ENCODE measurements at places on chromosomes 2 and 18.
A peak's percentile ranks its signal among the peaks of the same experiment; 100 is the strongest.

DNA sequence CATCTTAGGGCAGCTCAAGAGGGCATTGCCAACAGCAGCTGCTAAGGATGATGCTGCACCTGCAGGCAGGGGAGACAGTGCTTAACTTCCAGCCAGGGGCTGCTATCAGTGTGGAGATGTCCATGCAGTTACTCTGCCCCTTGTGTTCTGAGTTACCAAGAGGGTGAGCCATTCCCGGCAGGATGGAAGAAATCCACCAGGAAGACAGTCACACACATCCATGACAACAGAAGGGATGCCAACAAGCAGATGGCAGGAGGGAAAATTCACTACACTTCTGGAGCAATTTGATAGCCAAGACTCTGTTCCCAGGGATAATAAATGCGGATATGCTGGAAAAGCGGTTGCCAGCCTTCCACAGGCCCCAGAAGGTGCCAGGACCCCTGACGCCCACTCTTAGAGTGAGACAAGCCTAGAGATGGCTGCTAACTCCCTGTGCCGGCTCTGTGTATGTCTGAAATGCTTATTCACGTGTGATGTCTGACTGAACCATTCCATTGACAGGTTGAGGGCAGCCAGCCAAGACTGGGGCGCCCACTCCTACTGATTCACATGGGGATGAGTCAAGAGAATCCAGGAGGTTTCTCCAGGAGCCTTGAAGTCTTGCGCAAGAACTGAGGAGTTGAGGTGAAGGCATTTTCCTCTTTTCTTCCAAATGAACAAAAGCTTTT is 24.5 kb downstream of the LOXHD1 start:
- DNase-seq: no peak

GRCh38 chr2:131413148-131413747 is 49.3 kb upstream of the RAB6D start:
- DNase-seq: peak; percentile 26

DNA sequence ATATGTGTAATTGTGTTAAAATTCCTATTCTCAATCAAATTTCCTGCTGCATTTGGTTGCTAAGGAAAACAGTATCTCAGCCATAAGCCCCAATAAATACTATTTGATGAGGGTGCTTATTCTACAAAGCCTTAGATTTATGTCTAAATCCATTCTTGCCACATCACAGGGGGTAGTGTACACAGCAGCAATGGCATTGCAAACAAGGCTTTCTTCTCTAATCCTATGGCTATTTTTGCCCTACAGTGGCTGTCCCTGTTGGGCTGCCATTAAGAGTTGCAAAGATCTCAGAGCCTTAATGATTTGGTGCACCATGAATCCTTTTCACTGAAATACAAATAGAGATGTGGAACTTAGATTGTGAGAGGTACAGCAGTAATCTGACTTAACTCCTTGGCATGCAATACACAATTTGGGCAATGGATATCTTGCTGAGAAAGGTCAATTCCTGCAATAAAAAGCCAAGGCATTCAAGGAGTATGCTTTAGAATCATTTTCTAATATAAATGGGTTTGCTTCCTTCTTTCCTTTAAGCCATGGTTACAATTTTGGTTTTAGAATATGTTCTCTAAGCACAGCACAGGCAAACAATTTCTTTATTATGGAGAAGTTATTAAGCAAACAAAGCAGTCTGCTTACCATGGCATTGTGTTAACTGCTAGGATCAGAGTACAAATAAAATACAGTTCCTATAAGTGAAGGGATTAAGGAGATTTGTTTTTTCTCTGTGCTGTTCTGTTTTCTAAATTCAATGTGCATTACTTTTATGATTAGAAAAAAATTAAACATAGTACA is 69.8 kb upstream of the CD302 start:
- no peak for DNase-seq

GRCh38 chr18:78974115-78974761 is 5.4 kb upstream of the SALL3 start:
- DNase-seq: no peak

GRCh38 chr2:65069439-65069824 is 13.2 kb downstream of the CEP68 start:
- no peak for DNase-seq

GRCh38 chr2:185668710-185669109 is 69.9 kb upstream of the FSIP2 start:
- DNase-seq: no peak

- DNase-seq: no peak
Measured at GRCh38 chr2:69204654-69205053, 182.4 kb downstream of the GFPT1 start.

- no peak for DNase-seq
Measured at GRCh38 chr18:73901151-73901550, 246.5 kb downstream of the FBXO15 start.

GRCh38 chr2:10267551-10268465 is 34.9 kb upstream of the HPCAL1 start:
- DNase-seq: no peak

DNA sequence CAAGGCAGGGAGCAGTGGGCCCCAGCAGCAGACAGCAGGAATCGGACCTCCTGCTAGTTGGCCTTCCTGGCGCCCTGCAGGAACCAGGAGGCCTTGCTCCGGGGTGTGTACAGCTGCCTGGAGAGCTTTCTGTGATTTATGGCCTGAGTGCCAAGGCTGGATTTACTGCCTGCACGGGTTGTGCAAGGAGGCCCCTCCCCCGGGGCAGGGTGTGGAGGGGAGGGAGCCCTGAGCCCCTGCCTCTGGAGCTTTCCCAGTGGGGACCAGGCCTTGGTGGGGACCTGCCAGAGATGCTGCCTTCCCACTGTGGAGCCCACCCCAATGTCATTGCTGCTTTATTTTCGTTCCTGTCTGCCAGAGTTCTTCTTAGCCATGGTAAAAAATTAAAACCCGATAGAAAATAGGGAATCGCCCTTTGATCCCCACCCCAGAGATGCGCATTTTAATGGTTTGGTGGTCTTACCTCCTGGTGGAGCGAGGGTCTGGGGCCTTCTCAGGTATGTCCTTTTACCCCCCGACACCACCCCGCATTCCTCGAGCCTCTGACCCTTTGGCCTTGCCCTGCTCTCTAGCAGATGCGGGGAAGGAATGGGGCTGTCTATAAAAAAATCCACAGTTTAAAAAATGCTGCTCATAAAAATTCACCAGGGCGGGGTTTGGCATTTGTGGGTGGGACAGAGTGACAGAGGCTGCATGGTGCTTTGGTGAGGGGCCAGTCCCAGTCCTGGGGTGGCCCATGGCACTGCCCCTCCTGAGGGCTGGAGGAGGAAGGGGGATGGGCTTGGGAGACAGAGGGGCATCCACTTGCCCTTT is 6.9 kb upstream of the RALB start:
- no peak for DNase-seq

GRCh38 chr2:64773461-64774118 is 119.9 kb upstream of the SERTAD2 start:
- DNase-seq: no peak

DNA sequence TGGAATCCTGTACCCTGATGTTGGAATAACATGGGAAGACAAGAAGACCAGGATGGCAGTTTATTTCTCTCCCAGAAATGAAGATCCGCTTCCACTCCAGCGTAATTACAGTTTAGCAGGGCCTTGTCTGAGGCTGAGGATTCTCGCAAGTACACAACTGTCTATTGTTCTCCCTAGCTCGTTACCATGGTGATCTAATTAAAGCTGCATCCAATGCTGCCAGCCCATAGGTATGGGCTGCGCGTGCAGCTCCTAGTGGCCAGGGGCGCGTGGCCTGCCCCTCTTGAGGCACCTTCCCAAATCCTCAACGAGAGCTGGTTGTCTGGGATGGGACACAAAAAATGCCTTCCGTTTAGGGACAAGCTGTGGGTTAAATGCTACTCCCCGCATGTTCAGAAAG is 344.9 kb downstream of the CYRIA start:
- no peak for DNase-seq

DNA sequence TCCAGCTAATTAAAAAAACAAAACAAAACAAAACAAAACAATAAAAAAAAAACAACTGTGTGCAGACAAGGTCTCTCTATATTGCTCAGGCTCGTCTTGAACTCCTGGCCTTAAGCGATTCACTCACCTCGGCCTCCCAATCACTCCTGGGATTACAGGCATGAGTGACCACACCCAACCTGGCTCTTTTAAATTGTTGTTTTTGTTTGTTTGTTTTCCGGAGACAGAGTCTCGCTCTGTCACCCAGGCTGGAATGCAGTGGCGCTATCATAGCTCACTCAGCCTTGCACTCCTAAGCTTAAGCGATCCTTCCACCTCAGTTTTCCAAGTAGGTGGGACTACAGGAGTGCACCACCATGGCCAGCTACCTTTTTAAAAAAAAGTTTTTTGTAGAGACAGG is 201.6 kb downstream of the EN1 start:
- DNase-seq: no peak

- DNase-seq: peak; percentile 74
Measured at GRCh38 chr2:240021488-240022104, 3.5 kb downstream of the NDUFA10 start.

DNA sequence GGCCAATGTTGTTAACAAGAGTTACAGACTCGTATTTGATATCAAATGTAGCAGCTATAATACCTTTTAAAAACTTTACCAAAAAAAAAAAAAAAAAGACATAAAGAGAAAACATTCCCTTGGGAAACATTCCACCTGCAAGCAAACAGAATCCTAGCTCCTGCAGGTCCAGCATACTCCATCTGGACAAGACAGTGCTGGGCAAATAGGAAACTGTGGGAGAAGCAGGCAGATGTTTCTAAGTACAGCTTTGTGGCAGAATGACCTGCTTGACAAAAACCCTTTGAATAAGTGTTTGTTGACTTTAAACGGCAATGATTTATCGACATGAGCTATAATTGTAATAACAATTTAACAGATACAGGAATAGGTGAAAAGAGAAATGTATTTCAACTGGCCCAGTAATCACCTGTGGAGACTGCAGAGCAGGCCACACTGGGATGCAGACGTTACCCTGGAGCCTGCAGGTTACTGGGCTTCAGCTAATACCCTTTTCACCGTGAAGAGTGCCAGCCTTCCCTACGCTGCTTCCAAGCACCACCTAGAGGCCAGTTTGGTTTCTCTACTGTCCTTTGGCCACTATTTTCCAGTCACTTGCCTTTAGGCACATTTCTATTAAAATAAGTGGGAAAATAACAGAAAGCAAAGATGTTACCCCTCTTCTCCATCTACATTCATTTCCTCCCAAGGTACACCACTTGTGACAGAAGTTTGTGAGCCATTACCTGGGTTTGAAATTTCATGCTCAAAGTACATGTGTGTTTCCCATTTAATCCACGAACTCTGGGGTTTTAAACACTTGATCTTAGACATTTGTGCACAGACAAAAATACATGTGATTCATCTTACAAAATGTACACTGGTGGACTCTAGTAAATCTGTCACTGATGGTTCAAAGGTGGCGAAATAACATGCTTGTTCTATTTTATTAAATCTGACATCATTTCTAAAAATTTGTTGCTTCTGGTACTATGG is 96.9 kb upstream of the ZNF397 start:
- peak; percentile 55 for DNase-seq

GRCh38 chr2:41718705-41719104 is 329.1 kb upstream of the PKDCC start:
- no peak for DNase-seq

- no peak for DNase-seq
Measured at GRCh38 chr2:132654968-132655367, 15.0 kb downstream of the LYPD1 start.

GRCh38 chr2:41922177-41922576 is 125.6 kb upstream of the PKDCC start:
- DNase-seq: no peak

All from CD4-positive, alpha-beta T cell treated with Interleukin-17A for 4 hours (primary cell).